Vein endothelial cell (primary cell): ENCODE measurements at places on chromosomes 5 and 9. TPM values are rescaled to one million over a fixed set of nuclear protein-coding genes. Genes with fewer than 3 reads are reported as not detected.

SIT1 gene
- total RNA-seq = not detected in 2 replicates

FGFR4 gene
- 2.3 and 4.6 TPM in 2 replicates for total RNA-seq

IL5 gene
- total RNA-seq = not detected in 2 replicates

LVRN gene
- 0.10 and 0.33 TPM in 2 replicates for total RNA-seq

PNPLA7 gene
- total RNA-seq = 0.65 and 1.1 TPM in 2 replicates

GPR151 gene
- total RNA-seq = not detected in 2 replicates

AQP7 gene
- total RNA-seq = 0.19 TPM in 1 of 2 replicates, not detected in the other

ASS1 gene
- 9.9 and 22.2 TPM in 2 replicates for total RNA-seq

MLANA gene
- 0.19 TPM in 1 of 2 replicates, not detected in the other for total RNA-seq

GRM6 gene
- not detected in 2 replicates for total RNA-seq

ANKRD34B gene
- total RNA-seq = not detected in 2 replicates

SH3PXD2B gene
- total RNA-seq = 40.8 and 48.3 TPM in 2 replicates

FAT2 gene
- under 0.01 TPM in 1 of 2 replicates, not detected in the other for total RNA-seq

DND1 gene
- total RNA-seq = 0.38 TPM in 1 of 2 replicates, not detected in the other

SLC6A19 gene
- total RNA-seq = not detected in 2 replicates

OR1Q1 gene
- not detected in 2 replicates for total RNA-seq

MCIDAS gene
- not detected in 2 replicates for total RNA-seq

CTXN3 gene
- not detected in 2 replicates for total RNA-seq

CDX1 gene
- total RNA-seq = not detected in 2 replicates

SV2C gene
- total RNA-seq = not detected in 2 replicates

TJP2 gene
- total RNA-seq = 108 and 165 TPM in 2 replicates

PCDHGB6 gene
- total RNA-seq = 4.3 and 6.2 TPM in 2 replicates

RMRP gene
- total RNA-seq = 49,879 and 52,393 TPM in 2 replicates

ZNF354B gene
- 10.2 and 11.4 TPM in 2 replicates for total RNA-seq

DBN1 gene
- total RNA-seq = 289 and 291 TPM in 2 replicates

PHF24 gene
- not detected in 2 replicates for total RNA-seq

RASGRF2 gene
- total RNA-seq = 12.7 and 18.7 TPM in 2 replicates

NDST1 gene
- 77.1 and 124 TPM in 2 replicates for total RNA-seq

IGFBPL1 gene
- 0.48 TPM in 1 of 2 replicates, not detected in the other for total RNA-seq

NAIP gene
- 3.4 and 3.9 TPM in 2 replicates for total RNA-seq

AK8 gene
- 0.10 TPM in 1 of 2 replicates, not detected in the other for total RNA-seq

F2RL2 gene
- 0.76 and 1.3 TPM in 2 replicates for total RNA-seq

GZMA gene
- 0.33 TPM in 1 of 2 replicates, not detected in the other for total RNA-seq

PFDN1 gene
- total RNA-seq = 137 and 155 TPM in 2 replicates

LHX2 gene
- total RNA-seq = not detected in 2 replicates

WNT8A gene
- total RNA-seq = under 0.01 TPM in 1 of 2 replicates, not detected in the other

TAL2 gene
- total RNA-seq = 0.65 TPM in 1 of 2 replicates, not detected in the other

FBXO10 gene
- 10.9 and 11.8 TPM in 2 replicates for total RNA-seq

C5orf52 gene
- total RNA-seq = not detected in 2 replicates
